ENCODE measurements at places on chromosomes 3 and 15.

GRCh38 chr15:39624806-39625205 is 43.9 kb downstream of the THBS1 start:
- peak; percentile 56 for DNase-seq

DNA sequence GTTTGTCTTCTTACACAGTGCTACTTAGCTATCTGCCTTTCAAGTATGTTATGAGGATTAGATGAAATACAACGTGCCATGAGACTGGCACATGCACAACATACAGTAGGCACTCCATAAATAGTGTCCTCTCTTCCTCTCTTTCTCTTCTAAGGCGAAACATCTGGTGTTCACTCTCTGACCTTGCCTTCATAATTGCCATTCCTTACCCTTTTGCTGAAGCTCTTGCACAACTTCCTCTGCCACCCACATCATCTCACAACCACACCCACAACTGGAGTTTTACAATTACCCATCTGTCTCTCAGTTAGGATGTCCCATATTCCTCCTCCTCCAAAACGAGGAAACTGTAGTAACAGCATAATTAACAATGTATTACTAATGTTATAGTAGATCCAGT is 26.4 kb upstream of the ACP3 start:
- no peak for DNase-seq

- no peak for DNase-seq
Measured at GRCh38 chr3:171187706-171188290, 161.3 kb upstream of the SLC2A2 start.

GRCh38 chr3:107117922-107118536 is 259.2 kb upstream of the CCDC54 start:
- no peak for DNase-seq

GRCh38 chr15:43799209-43799944 is 643 bp downstream of the SERINC4 start:
- DNase-seq: no peak

- DNase-seq: no peak
Measured at GRCh38 chr15:65470866-65471265, 46.6 kb downstream of the DPP8 start.

DNA sequence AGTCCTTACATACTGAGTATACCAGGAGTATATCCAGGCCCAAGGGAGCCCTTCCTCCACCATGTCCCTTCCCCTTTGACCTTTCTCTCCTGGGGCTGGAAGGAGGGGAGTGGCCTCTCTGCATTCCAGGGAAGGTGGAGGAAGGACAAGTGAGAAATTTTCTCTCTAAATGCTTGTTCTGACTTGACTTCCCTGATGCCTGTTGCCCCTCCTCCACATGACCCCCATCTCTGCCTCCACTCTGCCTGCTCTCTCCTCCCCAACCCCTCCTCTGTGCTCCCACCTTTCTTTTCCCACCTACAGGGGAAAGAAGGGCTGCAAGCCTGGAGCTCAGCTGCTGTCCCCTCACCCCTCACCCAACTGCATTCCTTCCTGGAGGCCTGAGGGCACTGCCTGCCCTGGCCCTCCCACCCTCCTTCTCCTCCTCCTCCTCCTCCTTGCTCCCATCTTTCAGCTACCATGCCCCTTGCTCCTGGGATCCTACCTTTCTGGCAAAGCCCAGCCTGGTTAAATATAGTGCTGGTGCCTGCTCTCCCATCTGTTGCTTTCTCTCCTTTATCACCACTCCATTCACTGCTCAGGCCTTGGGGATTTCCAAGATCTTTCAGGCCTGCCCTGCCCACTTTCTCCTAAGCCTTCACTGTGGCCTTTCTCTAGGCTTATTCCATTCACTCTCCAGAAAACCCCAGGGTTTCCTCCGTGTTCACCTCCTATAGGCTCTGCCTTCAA is 8.5 kb upstream of the DAG1 start:
- DNase-seq: no peak

DNA sequence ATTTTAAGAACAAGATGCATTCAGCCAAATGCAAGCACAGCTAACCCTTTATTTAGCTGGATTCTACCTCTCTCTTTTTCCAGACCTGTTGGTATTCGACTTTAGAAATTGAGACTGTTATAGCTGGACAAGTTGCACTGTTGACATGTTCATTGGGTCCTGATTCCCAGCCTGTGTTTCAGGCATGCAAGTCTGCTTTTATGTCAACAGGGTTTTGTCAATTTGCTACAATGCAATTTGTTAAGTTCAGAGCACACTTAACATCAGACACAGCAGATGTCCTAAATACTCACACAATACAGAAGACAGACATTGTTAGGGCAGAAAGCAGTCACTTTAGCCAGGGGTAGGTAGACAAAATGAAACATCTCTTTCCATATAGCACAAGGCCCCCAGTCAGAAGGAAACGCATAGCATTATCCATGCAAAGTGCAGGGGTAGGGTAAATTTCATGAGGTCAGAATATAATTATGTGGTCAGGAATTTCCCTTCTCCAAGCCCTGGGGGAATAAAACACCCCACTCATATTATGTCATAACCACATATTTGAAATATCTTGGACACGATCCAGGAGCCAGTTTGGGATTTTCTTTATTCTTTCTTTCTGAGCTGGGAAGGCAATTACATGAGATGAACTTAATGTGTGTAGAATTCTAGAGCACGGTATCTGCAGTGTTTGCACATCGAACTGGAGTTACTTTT is 504.1 kb downstream of the NTRK3 start:
- DNase-seq: no peak
